ENCODE measurements at places on chromosomes 5 and 9.
A peak's percentile ranks its signal among the peaks of the same experiment; 100 is the strongest.

- DNase-seq, result no peak
Observed at GRCh38 chr5:174159327-174160114, 114.0 kb downstream of the NSG2 start.

- DNase-seq, result no peak
Observed at GRCh38 chr5:138803285-138803684, 50.1 kb downstream of the CTNNA1 start.

DNA sequence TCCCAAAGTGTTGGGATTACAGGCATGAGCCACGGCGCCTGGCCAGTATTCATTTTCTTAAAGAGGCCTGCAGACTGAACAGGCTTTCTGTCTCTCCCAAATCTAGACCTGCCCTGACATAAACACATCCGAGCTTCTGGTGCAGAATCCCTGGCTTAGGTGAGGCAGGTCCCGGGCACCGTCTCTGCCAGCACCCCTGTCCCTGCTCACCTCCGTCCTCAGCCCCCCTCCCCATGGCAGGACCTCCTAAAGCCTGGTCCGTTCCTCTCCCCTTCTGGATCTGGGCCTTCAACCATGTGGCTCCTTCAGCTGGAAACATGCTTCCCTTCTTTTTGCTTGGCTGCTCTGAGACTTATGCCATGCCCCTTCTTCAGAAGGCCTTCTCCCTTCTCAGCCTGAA, 22.7 kb upstream of the RXRA start:
- no peak for DNase-seq

DNA sequence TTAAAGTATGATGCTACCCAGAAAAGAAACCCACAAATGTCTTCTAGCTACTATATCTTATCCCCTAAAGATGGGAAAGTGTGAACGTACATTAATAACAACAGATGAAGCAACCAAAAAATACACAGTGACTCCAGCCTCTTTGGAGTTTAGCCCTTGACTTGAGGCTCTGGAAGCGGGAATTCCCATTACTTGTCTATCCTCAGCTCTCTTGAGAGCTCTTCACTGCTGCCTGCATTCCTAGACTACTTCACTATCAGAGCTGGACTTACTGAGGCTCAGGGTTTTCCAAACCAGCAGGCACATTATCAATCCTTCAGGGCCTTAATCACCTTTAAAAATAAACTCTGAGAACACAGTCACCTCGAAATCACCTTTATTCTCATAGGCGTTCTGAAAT, 1.0 kb upstream of the NME5 start:
- no peak for DNase-seq

GRCh38 chr9:13941714-13942113, 372.2 kb downstream of the NFIB start:
- DNase-seq, result no peak

- no peak for DNase-seq
Observed at GRCh38 chr9:136049491-136050265, 45.4 kb downstream of the NACC2 start.

- peak; percentile 23 for DNase-seq
Observed at GRCh38 chr5:88729084-88729828, 153.7 kb downstream of the MEF2C start.

GRCh38 chr5:68277431-68277830, 61.9 kb downstream of the PIK3R1 start:
- no peak for DNase-seq

DNA sequence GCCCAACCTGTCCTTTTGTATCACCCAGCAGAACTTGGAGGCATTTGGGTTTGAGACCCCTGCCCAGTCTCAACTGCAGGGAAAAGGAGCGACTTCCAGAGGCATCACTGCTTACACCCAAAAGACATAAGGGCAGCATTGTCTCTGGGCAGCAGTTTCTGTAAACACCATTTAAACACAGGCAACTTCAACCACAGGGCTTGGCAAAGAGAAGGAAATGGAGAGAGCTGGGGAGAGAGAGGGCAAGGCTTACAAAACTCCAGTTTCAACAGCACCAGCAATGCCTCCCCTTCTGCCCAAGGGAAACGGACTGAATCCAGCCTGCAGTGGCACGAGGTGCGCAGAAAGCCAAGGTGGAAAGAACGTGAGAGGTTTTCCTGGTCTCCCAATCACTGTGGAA, 147.6 kb downstream of the ROR2 start:
- DNase-seq, result no peak

DNA sequence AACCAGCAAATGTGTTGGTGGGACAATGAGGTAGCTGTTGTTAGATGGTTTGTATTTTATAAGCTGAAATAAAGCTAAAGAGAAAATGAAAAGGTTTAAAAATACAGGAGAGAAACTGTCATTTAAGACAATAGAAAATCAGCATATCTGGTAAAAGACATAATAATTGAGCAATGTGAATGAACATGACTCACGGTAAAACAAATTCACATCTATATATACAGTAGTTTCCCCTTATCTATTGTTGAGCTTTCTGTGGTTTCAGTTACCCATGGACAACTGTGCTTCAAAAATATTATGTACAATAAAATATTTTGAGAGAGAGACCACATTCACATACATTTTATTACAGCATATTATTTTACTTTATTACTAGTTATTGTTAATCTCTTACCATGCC, 1649.8 kb downstream of the EFNA5 start:
- no peak for DNase-seq

GRCh38 chr5:7742241-7742656, 108.7 kb downstream of the CFAP90 start:
- no peak for DNase-seq

DNA sequence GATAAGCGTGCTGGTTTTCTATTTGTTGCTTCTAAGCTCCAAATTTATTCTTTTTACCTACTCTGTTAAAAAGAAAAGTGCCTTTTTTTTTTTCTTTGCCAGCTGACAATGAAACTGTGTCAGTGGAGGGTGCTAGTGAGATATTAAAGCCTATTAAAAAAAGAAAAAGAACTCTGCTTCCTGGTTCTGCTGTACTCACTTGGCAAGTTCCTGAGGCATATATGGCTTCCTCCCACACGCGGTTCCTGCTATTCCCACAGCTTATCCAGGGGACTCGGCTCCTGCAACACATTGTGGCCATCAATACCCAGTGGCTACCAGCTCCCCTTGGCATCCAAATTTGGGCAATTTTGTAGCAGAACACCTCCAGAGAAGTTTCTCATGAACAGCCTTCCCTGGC, 1977.7 kb upstream of the CDH9 start:
- no peak for DNase-seq

GRCh38 chr5:109704282-109704952, 14.7 kb downstream of the MAN2A1 start:
- DNase-seq, result no peak

DNA sequence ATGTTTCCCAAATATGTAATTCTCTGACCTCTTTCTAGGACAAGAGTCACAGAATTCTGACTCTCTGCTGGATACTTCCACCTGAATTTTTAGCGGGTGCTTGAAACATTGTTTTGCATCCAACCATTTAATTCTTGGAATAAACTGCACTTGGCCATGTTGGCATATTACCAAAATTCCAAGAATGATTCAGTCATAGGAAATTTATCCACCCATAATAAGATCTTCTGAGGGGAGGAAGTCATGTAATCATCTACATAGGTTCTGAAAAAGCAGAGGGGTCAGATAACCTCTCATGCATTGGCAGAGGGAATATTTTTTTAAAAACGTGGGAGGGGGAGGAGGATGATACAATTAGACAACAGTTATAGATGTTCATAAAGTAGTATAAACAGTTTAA, 156.9 kb downstream of the PAM start:
- DNase-seq, result no peak

Data from effector CD8-positive, alpha-beta T cell (primary cell).